ENCODE measurements at places on chromosomes 1 and 21.

DNA sequence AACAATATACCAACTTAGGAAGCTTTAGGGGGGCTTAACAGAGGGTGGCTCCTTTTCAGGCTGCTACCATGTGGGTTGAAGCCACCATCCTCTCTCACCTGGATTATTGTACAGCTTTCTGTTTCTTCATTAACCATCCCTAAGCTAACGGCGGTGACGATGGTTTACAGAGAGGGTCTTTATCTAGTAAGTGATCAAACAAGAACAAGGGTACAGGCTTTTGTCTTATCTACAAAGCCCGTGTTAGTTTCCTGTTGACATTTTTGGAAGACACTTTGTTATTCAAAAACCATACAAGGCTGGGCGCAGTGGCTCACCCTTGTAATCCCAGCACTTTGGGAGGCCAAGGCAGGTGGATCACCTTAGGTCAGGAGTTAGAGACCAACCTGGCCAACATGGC is 20.4 kb downstream of the SLC25A33 start:
- no peak for DNase-seq

DNA sequence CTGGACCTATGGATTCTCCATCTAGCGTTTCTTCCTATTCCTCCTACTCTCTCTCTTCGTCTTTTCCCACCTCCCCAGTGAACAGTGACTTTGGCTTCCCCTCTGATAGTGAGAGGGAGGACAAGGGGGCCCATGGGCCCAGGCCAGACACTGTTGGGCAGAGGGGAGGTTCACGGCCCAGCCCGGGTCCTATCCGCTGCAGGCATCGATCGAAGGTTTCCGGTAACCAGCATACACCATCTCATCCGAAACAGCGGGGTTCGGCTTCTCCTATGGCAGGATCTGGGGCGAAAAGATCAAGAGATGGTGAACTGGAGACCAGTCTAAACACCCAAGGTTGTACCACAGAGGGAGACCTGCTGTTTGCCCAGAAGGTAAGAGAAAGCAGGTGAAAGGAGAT is 906 bp downstream of the CIART start:
- no peak for DNase-seq

DNA sequence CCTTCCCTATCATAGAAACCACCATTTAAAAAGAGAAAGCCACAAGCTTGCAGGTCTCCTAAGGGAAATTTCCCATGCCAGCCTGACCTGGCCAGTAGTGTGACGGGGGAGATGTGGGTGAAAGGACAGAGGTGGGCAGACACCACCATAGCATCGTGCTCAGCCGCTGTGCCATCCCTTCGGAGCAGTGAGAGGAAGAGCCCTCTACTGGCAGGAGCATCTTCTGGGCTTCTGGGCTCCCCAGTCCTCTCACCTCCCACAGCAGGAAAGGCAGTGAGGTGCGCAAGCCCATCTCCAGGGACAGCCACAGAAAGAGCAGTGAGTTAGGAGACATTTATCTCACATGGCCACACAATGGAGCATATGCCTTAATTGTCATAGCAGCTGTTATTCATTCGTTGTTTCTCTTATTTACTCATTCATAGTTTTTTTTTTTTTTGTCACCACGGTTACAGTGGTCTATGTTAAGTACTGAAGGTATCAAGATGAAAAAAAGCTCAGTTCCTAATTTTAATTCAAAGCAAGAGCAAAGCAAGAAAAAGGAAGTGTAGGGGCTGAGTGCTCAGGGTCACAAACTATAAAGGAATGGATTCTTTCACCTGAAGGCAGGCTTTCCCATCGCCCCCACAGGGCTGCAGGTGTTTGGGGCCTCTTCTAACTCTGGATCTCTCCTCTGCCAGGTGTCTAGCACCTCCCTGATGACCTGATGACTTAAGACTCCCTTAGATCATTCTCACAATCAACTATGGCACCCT is 48.8 kb upstream of the CAMK1G start:
- DNase-seq = no peak

DNA sequence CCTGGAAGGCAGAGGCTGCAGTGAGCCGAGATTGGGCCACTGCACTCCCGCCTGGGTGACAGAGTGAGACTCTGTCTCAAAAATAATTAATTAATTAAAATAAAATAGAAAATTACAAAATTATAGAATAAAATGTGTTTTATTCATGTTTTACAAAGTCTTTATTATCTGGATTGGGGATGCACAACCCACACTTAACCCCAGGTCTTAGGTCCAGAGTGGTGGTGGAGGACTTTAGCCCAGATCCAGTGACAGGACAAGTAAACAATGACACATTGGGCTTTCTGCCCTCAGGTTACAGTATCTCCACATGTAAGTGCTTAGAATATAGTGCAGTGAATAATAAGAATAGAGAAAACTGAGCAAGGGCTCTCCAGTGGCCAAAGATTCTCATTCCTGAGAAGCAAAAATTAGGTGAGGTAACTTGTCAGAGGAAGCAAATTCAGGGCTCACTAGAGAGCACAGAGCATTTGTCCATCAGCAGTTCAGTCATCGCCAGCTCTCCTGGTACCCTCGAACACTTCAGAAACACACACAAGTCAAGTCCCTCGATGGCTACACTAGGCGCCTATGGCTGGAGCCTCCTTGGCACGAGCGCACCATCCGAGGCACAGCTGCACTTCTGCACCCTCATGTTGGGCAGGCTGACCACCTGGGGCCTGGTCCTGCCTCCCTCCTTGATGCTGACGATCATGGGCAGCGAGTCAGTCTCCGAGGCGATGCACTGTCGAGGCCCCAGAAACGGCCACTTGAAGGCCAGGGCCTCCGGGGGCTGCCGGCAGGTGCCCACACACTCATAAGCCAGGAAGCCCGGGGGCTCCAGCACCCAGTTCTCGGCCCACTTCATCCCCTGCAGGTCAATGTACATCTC is 2.6 kb downstream of the LEFTY1 start:
- DNase-seq = no peak

- DNase-seq = no peak
These were observed 23.2 kb upstream of the SLC2A1 start for GRCh38 chr1:42981871-42982270.

Measured in stimulated activated CD8-positive, alpha-beta memory T cell treated with anti-CD3 and anti-CD28 coated beads, Interleukin-15, amount 100 ng/mL, for 4 hours (primary cell).